CD4-positive, alpha-beta T cell treated with Interleukin-12 subunit alpha and Interleukin-12 subunit beta, for 1 hour (primary cell): ENCODE measurements at places on chromosomes 12 and 14.

- DNase-seq, result no peak
These were observed 303.7 kb upstream of the USP15 start for GRCh38 chr12:61956545-61956944.

DNA sequence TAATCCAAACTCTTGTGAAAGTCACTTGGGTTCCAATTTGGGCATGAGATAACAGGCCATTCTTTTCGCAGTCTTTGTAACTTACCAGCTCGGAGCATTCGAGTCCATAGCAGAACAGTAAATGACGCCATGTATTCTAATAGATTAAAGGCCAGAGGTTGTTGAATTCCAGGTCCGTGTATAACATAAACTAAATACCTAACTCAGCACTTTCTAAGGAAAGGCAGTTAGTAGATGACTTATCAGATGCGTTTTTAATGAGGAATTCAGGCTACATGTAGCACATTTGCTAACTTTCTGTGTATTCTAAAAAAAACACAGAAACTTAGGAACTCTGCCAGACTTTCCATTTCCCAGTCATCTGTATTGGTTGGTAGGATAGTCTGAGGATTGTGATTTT lies 52.8 kb upstream of the ATF1 start:
- no peak for DNase-seq

DNA sequence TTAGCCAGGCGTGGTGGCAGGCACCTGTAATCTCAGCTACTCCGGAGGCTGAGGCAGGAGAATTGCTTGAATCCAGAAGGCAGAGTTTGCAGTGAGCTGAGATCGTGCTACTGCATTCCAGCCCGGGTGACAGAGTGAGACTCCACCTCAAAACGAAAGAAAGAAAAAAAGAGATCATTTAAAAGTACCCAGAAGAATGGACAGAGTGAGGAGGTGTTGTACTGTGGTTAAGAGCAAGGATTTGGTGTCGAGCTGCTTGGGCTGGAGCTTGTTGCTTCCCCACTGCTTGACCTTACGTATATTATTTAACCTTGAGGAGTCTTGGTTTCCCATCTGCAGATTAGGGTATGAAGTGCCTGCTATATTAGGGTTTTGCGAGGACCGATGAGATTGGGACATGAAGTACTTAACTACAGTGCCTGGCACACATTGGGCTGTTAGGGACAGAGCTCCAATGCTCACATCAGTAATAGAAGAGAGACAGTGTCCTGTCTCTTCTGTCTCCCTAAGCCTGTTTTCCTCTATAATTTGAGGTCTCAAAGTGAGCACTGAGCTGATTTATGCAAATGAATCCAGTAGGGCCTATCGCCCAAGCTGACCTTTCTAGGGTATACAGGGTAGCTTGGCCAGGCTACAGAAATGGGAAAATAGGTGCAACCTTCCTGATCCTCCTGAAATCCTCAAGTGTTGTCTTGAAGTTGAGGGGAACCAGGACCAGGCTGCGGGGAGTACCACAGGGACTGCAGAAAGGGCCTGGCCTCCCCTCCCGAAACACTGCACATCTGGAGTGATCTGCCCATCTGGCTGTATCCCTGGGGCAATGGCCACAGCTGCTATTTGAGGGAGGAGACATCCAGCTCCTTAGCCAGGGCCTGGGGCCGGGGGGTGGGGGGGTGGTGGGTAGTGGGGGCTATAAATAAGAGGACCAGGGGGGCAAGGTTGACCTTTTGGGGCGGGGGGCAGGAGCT lies 8.6 kb upstream of the HDAC7 start:
- no peak for DNase-seq

DNA sequence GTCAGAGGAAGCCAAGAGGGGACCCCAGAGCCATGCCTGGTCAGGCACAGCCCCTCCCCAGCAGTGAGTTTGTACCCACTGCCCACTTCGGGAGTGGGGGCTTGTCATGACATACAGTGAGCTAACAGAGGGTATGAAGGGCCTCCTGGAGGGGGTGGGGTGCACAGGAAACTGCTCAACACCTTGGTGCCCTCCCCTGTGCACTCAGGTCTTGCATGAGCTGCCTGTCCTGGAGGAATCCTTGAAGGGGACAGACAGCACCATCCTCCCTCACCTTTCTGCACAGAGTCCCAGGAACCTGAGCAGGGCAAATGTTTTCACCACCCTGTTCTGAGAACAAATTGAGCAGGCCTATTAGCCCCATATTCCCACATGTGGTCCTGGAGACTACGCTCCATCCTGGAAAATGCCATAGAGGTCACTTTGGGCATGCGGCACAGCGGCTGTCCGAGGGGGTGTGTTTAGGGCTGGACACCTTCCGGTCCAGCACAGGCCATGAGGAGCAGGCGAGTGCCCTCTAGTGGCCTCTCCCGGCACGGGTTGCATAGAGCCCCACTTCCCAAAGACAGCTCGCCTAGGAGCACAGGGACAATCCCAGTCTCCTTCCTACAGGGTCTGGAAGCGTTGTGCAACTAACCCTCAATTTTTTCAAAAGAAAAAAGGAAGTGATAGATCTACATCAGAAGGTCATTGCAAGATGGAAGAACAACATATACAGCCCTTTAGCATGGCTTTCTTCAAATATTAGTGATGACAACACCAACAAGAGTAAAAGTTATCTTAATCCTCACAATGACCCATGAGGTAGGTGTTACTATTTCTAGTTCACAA lies 31.9 kb upstream of the ZFP36L1 start:
- peak; percentile 30 for DNase-seq

DNA sequence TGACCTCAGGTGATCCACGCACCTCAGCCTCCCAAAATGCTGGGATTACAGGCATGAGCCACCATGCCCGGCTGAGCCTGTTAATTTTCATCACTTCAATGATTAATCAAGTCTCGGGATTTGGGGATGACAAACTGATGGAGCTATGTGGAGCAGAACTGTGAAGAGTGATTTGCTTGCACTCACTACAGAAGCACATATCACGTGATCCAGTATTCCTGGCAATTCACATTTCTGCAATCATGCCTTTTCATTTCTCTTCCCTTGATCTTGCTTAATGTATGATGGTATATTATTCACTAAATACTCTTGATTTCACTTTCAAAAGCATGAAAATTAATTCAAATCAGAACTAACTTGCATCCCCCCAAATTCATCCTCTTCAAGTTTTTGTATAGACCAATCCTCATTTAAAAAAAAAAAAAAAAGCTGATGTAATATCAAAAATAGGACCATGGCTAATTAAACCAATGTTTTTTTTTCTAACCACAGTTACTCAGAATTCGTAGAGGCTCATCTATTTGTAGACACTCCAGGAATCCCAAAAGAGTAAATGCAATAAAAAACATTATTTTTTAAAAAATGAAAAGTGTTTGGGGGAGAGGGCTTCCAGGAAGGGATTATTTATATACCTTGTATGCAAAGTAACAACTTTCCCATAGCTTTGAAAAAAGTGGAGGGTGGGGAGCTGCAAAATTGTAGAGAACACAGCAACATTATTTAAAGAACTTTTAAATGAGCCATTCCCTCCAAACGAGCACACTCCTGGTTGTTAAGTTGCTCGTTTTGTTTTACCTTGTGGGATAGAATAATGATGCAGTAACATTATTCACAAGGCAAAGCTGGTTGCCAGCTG lies 7.0 kb upstream of the ATXN2 start:
- no peak for DNase-seq

- DNase-seq, result no peak
These were observed 380.8 kb downstream of the EGLN3 start for GRCh38 chr14:33569821-33570687.

GRCh38 chr12:14743061-14743460 lies 46.7 kb upstream of the GUCY2C start:
- DNase-seq, result no peak

- no peak for DNase-seq
These were observed 24.7 kb upstream of the TMED10 start for GRCh38 chr14:75201087-75201486.

GRCh38 chr14:76761136-76761959 lies at the start of gene VASH1:
Gene VASH1 (plus strand): TSS chr14:76761468. CDS start chr14:76762822, 1,354 bp downstream.
- peak; percentile 63 for DNase-seq

GRCh38 chr12:22329621-22330020 lies 4.9 kb downstream of the ST8SIA1 start:
- peak; percentile 12 for DNase-seq

- no peak for DNase-seq
These were observed 414 bp upstream of the CDK17 start for GRCh38 chr12:96400631-96401075.

DNA sequence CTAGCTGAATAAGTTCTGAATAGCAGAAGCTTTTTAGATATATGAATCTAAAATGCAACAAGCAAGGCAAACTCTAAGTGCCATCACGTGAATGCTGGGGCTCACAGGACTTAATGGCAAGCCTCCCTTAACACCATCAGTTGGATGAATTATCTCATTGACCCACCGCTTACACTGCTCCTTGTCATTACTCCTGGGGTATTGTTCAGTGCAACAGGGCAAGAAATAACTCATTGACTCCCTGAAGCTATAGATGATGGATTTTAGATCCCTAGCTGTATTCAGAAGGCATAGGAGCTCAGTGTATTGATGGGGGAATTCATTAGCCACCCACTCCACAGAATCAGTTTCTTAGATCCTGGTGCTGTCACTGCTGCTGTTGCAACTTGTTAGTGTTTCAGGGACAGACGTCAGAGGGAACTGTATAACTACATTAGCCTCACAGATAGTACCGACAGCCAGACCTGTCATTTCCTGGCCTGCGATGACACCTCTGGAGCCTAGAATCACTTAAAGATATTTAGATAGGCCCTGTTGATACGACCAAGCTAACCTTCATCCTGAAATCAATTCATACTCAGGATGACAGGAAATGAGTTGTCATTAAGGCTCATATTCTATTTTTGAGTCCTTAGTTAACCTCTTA lies 735.3 kb downstream of the DIO2 start:
- no peak for DNase-seq

DNA sequence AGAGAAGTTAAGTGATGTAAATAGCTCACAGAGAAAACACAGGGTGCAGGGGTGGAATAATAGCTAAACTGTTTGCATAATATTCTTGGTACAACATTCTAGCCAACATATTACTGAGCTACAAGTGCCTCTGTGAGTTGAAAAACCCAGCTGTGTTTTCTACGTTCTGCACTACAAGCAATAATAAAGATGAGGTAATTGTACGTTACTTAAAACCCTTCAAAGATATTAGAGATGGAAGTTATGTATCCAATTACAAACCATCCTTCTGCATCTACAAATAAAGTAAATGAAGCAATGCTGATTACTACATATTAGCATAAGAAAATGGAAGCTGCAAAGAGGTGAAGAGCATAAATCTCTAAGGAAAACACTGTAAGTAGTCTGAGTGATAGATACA lies 271.4 kb downstream of the SSPN start:
- DNase-seq, result no peak

DNA sequence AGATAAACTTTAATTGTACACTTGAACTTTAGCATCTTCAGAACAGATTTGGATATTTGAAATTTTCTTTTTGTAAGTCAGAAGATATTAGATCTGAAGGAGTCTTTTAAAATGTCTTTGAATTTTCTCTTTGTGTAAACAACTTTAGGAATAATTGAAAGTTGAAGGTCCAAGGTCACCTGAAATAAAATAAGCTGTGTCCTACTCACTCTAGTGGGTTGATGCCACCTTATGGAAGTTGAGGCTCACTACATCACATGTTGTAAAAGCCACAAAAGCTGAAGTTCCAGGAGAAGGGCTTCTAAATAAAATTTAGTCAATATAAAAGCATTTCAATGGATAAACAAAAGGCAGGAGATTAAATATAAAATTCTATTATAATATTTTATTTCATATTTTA lies 122.0 kb upstream of the ATXN7L3B start:
- DNase-seq, result no peak

DNA sequence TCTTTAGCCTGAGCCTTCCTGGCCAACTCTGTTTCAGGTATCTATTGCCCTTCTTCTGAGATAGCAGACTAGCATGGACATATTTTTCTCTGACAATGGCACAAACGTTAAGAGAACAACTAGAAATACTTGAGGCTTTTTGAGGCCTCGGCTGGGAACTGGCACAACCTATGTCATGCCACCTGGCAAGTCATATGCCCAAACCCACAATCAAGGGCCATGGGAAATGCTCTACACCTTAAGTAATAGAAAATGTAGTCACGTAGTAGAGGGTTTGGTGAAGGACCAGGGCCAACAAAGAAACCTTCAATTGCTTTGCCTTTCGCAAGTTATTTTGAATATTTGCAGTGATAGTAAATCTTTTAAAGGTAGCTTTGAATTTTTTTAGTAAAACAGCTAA lies 325.4 kb downstream of the ZFP36L1 start:
- DNase-seq, result no peak

GRCh38 chr14:96090441-96091148 lies 51.4 kb downstream of the C14orf132 start:
- DNase-seq, result no peak

- no peak for DNase-seq
These were observed 19.1 kb upstream of the KLRB1 start for GRCh38 chr12:9626821-9627220.

DNA sequence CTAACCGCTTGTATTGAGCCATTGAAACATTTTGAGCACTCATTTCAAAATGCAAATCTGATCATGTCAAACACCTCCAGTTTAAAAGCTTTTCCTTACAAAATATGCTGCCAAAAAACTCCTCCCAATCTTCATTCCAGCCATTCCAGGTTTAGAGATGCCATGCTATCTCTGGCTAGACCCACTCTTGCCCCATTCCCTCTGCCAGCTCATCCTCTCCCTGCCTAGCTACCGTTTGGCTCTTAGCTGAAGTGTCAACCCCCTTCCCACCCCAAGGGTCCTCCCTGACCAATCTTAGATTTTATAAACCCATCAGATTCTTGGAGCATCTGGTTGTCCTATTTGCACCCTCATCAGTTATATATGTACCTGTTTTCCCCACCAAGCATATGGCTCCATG lies 75.0 kb downstream of the SCAF11 start:
- DNase-seq, result no peak

DNA sequence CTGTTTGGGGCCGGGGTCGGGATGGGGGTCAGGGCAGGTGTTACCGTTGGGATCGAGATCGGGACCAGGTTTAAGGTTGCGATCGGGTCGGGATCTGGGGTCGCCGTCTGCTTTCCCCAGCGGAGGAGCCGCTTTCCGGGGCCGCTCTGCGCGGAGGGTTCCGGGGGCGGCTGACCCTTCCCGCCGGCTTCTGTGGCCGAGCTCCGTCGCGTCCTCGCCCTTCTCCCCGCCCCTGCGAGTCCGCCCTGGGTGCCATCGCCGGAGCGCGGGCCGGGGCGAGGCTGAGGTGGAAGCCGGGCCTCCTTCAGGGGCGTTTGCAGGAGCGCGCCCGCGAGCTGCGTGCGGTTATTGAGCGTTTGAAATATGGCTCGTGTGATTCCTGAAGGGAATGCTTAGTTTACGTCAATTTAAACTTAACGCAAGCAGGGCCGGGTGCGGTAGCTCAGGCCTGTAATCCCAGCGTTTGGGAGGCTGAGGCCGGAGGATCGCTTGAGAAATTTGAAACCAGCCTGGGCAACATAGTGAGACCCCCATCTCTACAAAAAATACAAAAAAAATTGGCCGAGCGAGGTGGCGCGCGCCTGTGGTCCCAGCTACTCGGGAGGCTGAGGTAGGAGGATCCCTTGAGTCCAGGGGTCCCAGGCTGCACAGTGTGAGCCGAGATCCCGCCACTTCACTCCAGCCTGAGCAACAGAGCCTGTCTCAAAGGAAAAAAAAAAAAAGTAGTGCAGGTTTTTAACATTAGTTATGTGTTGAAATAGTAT lies 620 bp downstream of the PGAM5 start:
- peak; percentile 7 for DNase-seq

- DNase-seq, result no peak
These were observed 26.8 kb downstream of the CKB start for GRCh38 chr14:103495854-103496253.

- no peak for DNase-seq
These were observed 47.8 kb downstream of the GIT2 start for GRCh38 chr12:109948368-109948767.
